Fibroblast of villous mesenchyme (primary cell): ENCODE measurements at places on chromosomes 1 and 21. TPM values are rescaled to one million over a fixed set of nuclear protein-coding genes. Genes with fewer than 3 reads are reported as not detected.

DNA sequence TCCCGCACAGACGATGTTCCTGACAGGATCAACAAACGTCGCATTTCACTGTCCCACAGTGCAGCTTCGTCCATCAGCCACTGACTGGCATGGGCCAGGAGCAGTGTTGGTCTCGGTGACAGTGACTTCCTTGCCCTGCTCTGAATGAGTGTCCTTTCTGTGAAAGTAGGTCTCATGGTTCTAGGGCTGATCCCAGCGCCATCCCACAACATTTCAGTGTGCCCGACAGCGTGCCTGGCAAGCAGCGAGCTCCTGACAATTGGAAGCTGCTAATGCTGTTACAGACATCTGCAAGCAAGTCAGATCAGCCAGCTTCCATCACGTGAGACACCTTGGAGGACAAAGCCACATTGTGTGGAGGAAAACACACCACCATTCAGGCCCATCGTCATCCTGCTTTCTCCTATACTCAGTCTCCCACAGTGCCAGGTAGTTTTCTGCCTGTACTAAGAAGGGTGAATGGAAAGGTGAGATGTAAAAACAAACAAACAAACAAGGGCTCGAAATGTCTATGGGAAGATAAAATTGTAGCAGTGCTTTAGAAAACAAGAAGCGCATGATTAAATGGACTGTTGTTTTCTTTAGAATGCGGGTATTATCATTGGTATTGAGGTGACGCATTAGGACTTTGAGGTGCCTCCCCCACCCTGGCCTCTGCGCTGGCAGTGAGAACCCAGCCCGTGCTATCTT, 21.9 kb downstream of the ERRFI1 start:
- no peak for DNase-seq

GRCh38 chr21:44881198-44881872, 7.8 kb upstream of the PTTG1IP start:
- DNase-seq, result peak; percentile 59

DNA sequence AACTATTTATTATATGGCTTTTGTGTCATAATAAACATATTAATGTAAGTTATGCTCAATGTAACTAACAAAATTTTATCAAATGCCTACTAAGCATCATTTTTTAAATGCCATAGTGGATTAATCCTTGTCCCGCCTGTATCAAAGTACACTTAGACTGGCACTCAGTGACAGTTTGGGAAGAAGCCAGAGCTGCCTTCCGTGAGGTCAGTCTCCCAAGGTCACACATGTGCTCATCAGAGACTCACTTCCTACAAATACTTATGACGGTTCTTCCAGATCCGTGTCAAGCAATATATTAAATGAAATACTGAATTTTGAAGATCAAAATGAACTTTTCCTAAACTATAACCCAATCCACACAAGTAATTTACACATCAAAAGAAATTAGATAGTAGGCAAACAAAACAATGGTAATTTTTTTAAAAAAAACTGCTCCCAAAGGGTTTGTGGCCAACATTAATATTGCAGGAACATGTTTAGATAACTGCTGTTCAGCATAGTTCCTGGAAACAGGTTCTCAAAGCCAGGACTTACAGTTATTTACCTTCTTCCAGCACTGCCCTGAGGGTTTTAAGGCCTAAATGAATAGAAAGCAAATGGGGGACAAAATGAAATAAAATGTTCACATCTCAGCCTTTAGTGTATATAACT, 27.2 kb downstream of the WLS start:
- DNase-seq, result no peak

DNA sequence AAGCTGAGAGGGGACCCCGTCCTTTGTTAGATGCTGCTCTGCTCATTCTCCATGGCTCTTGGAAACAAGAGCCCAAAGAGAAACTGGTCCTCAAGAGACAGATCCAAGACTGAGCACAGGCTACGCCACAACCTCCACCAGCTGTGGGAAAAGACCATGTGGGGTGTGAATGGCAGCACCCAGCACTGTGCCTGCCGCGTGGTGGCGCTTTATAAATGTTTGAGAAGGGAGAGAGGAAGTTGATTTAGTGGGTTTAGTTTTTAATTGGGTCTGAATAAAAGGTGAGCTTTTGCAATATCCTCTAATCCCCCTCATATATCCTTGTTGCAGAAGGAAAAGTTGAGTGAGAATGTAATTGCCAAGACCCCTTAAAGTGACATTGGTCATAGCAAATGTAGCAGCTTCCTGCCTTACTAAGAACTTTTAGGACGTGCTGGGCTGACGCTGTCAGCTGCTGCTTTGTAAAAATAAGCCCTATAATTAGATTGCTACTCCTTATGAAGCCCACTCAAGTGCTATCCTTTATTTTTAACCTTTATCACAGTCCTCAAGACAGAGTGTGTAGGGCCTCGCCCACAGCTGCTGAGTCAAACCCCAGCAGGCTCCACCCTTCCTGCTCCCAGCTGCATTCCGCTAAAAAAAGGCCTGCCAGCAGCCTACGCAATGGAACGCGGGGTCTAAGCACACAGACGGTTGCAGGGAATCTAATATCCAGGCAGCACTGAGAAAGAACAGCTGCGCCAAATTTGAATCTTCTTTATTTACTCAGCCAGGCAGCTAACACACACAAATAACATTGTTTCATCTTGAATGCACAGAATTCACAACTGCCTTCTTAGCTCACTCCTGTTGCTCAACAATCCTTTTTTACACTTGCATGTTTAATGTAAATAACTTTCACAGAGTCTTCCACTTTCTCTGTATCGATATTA, 47.4 kb upstream of the PRDX6 start:
- peak; percentile 96 for DNase-seq

DNA sequence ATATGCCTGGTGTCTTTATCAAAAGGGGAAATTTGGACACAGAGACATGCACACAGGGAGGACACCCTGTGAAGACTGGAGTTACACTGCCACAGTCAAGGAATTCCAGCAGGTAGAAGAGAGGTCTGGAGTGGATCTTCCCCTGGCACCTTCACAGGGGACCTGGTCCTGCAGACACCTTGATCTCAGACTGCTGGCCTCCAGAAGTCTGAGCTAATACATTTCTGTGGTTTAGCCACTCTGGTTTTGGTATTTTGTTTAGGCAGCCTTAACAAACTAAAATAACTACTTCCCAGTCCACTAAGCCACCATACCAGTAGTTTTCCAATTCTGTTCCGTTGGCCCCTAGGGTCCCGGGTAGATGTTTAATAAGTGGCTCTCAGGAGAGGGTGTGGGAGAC, 164.7 kb downstream of the SETD4 start:
- DNase-seq, result no peak

DNA sequence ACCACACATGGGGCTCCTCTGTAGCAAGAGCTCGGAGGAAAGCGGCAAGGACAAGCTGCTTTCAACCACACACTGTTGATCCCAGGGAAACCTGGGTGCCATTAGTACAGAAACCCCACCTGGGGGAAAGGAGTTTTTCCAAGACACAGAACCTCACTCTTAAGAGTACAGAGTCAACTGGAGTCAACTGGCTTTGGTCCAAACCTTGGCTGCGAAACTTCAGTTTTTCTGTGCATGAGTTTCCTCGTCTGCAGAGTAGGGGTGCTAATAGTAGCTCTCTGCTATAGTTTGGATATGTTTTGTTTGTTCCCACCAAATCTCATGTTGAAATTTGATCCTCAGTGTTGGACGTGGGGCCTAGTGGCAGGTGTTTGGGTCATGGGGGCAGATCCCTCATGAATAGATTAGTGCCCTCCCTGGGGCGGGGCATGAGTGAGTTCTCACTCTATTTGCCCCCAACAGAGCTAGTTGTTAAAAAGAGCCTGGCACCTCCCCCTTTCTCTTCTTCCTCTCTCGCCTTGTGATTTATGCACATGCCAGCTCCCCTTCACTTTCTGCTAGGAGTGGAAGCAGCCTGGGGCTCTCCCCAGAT, 161.1 kb downstream of the PIGK start:
- DNase-seq, result no peak

DNA sequence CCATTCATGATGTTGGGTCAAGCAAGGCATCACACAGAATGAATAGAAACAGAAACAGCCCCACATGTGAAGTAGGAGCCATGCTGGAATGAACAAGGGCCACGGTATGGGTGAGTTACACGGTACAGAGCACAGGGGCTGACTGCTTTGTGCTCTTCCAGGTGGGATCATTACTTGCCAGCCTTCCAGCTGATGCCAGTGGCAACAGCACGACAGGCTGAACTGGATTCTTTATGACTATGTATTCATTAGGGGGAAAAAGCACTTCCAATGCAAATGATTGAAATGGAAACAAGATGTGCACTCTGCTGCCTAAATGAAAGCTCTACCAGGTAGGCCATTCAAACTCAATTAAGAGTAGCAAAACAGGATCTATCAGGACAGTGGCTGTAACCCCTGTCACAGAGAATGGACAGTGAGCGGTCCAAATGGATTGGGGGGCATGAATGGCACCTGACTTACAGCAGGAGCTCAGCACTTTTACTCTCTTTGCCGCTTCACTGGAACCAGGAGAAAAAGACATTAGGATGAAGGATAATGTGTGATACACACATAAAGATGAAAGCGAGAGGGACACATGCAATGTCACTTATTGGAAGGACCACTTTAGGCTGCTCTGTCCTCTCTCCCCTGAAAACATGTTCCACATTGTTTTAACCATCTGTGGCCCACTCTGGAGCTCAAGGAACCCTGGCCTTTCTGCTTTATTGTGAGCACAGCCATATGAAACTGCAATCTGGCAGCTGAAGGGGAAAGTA, 23.4 kb upstream of the IRF2BP2 start:
- DNase-seq, result no peak

DNA sequence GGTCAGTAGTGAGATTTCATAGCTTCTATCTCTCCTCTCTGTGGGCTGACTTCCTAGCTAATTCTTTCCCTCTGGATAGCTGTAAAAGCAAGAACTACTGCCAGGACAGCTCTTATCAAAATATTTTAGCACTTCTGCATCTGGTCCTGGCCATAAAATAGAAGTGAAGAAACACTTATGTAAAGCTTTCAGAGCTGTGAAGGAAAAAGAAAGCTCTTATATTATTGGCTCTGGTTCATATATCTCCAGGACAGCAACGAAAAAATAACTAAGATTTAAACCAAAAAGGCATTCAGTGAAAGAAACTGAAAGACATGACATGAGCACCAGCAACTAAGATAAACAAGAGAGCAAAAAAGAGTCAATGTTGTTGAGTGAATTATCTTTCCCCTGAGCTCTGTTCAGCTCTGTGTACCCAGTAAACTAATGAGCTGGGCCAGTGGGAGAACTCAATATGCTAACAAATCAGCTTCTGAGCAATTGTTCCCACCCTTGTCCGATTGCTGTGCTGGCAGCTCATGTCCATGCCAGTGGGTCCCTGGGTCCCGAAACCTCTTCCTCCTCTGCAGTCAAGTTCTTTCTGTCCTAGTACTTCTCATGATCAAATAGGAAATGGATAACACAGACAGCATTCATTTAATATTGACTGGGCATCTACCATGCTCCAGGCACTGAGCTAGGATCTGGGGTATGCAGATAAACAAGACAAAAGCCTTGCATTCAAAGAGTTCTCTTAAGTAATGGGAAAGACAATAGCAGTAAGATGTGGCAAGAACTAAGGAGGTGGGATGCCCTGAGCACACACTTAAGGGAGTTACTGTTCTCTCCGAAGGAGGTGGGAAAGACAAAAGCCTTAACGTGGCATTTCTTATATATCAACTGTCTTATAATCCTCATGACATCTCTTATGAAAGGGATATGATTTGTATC, 45.3 kb upstream of the MAN1A2 start:
- DNase-seq, result peak; percentile 64

DNA sequence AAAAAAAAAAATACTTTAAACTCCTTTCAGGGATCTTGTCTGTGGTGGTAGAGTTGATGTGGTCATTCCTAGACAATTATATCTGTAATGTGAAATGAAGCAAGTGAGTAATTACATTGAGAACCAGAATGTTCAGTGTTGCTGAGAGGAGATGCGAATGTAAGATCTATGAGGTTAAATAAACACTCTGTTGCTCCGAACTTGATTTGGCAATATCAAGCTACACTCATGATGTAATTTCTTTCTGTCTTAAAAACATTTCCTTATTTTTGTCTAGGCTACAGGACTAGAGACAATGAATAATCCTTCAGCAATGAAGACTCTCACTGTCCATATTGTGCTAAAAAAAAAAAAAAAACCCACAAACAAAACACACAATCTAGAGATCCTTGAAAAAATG, 63.1 kb upstream of the IGSF5 start:
- DNase-seq, result peak; percentile 66

GRCh38 chr1:62025154-62025553, 169.5 kb upstream of the L1TD1 start:
- DNase-seq, result no peak

- peak; percentile 60 for DNase-seq
These were observed 27.5 kb upstream of the EPB41 start for GRCh38 chr1:28886731-28887418.

GRCh38 chr1:156320560-156320959, 17.5 kb downstream of the CCT3 start:
- no peak for DNase-seq

GRCh38 chr1:18970358-18970757, 13.9 kb upstream of the IFFO2 start:
- no peak for DNase-seq

DNA sequence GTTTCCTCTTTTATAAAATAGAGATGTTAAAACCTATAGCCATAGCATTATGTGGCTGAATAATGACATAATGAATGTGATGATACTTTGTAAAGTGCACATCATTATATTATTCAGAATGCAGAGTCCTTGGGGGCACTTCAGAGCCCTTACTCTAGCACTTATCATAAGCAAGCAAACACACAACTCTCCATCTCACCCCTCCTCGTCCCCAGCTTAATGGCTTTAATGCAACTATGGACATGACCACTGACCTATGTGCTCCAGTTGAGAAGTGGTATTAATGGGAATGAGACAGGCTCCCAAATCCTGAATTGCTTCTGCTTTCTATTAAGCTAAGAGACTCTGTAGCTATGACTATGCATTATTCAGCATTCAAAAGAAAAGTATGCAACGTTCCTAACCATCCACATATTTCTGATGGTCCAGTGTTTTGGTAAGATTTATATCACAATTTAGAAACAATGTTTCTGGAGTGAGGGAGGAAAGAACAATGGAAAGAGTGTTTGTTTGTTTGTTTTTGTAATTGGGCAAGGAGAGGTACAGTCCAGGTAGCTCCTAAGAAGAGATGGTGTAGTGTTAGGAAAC, 194.0 kb upstream of the PLXNA2 start:
- no peak for DNase-seq

GRCh38 chr1:107339775-107340174, 198.9 kb downstream of the NTNG1 start:
- DNase-seq, result no peak

DNA sequence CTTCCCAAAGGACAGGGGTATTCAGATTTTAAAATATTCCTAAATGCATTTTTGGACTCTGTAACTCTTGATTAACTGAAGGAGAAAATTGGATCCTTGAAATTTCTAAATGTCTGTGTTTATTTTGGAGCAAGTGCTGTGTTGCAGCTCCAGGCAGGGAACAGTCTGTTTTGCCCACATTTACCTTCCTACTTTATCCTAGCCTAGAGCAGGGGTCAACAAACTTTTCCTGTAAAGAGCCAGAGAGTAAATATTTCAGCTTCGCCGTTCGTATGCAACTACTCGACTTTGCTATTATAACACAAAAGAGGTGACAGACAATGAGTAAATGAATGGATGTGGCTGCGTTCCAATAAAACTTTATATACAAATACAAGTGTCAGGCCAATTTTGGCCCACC, 402.2 kb downstream of the GPATCH2 start:
- DNase-seq, result no peak

GRCh38 chr21:38758501-38759214, 47.1 kb upstream of the ETS2 start:
- DNase-seq, result peak; percentile 63

Gene KIF2C
- total RNA-seq, result 18.7 and 26.8 TPM in 2 replicates

Gene SLC44A3
- 1.7 and 1.9 TPM in 2 replicates for total RNA-seq

Gene SLC37A1
- 0.97 and 1.7 TPM in 2 replicates for total RNA-seq

Gene BCAR3
- total RNA-seq, result 32.0 and 36.4 TPM in 2 replicates

Gene PLA2G2F
- total RNA-seq, result not detected in 2 replicates

Gene TIAM1
- total RNA-seq, result 0.32 and 0.43 TPM in 2 replicates

Gene LCE1D
- total RNA-seq, result not detected in 2 replicates
